Vagina (tissue), 2 donors: ENCODE measurements at places on chromosomes 2 and 18. TPM values are rescaled to one million over a fixed set of nuclear protein-coding genes. Genes with fewer than 3 reads are reported as not detected.

ALK gene
- 0.74 TPM for total RNA-seq

ACTG2 gene
- 413 TPM for total RNA-seq

MARCHF4 gene
- total RNA-seq = not detected

SLC23A3 gene
- 5.4 TPM for total RNA-seq

ANAPC1 gene
- 36.3 TPM for total RNA-seq

GPR45 gene
- total RNA-seq = not detected

GRCh38 chr2:229675569-229675968 lies 38.8 kb downstream of the DNER start:
- no peak for DNase-seq
- H3K4me3 ChIP-seq = no peak overlapping the region
- H3K27ac ChIP-seq = no peak overlapping the region
- no peaks in the 10 kb centered on the region for H3K4me1 ChIP-seq

DNA sequence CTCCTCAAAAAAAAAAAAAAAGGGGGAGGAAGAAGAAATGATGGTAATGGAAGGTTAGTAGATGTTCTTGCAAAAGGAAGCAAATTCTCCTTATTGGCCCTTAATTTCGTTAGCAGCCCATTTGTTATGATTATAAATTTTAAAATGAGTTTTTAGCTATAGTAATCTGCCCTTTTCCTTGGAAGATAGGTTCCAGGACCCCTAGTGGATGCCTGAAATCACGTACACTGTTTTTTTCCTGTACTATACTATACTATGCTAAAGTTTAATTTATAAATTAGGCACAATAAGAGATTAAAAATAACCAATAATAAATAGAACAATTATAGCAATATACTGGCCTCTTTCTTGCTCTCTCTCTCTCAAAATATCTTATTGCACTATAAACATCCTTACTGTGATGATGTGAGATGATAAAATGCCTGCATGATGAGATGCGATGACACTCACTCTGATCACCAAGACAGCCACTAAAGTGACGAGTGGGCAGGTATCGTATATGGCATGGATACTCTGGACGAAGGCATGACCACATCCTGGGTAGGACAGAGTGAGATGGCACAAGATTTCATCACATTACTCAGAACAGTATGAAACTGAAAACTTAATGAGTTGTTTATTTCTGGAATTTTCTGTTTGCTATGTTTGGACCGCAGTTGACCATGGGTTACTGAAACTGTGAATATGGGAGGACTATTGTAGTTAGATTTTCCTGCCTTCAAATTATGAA lies 87.2 kb downstream of the KCTD18 start:
- no peaks in the 10 kb centered on the region for H3K4me1 ChIP-seq
- H3K4me3 ChIP-seq = no peak overlapping the region
- no peak for DNase-seq
- H3K27ac ChIP-seq = no peak overlapping the region

DNA sequence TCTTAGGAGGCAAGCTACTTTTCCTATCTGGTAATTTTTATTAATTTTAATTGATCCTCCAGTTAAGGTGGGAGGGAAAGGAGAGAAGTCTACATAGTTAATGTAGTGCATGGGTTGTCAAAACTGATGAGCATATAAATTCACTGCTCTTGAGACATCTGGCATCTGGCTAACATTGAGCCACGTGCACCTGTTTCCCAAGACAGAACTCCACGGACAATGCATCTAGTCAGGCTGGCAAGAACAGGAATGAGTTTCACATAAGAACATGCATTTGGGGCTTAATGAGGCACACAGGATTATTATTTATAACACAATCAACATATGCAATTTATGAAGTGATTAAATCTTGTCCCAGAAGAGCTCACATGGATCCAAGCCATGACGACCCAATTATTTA lies 16.2 kb upstream of the RAB1A start:
- no peaks in the 10 kb centered on the region for H3K27me3 ChIP-seq
- H3K4me3 ChIP-seq = no peak overlapping the region
- DNase-seq = no peak

- no peak for DNase-seq
- H3K4me1 ChIP-seq = no peaks in the 10 kb centered on the region
- H3K27ac ChIP-seq = no peak overlapping the region
- H3K27me3 ChIP-seq = no peaks in the 10 kb centered on the region
- no peaks in the 10 kb centered on the region for H3K36me3 ChIP-seq
These were observed 22.7 kb upstream of the SPR start for GRCh38 chr2:72864500-72864899.

DNA sequence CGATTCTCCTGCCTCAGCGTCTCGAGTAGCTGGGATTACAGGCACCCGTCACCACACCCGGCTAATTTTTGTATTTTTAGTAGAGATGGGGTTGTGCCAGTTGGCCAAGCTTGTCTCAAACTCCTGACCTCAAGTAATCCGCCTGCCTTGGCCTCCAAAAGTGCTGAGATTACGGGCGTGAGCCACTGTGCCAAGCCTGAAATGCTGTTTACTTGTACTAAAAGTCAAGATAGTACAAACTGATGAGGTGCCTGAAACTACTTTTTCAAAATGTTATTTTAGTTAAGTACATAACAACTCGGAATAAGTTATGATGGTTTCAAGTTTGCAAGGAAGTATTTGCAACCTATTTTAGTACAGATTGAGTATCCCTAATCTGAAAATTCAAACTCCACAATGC lies 85.7 kb downstream of the CEP192 start:
- H3K36me3 ChIP-seq = peaks cover 24% of the 10 kb centered on the region
- H3K27ac ChIP-seq = no peak overlapping the region
- H3K27me3 ChIP-seq = no peaks in the 10 kb centered on the region
- no peak overlapping the region for H3K4me3 ChIP-seq

- H3K4me3 ChIP-seq = no peak overlapping the region
- DNase-seq = no peak
- no peak overlapping the region for H3K27ac ChIP-seq
These were observed 31.2 kb downstream of the ADI1 start for GRCh38 chr2:3488061-3488531.

DNA sequence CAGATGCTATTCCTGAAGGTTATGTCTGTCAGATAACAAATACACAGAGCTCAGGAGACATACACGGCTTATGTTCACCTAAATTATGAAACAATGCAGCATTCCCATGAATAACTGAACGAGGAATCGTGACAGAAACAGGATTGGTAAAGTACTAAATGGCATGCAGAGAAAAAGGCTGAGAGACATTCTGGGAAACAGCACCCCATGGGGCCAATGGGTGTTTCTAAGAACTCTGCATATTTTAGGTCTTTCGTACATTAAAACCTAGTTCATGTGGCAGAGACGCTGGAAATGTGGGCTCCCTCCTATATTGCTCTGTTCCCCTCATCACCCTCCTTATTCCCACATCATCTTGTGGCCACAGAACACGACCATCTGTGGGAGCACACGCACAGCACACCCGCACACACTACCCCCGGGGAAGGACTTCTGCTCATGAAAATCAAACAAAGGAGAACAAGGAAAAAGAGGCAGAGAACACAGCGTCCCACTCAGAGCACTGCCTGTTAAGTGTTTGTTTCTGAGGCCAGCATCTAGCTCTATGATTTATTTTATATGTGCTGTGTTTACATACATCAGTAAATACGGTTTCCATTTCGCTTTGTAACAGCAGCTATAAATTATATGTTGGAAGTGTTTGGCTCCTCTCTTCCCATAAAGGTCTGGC lies 143.6 kb downstream of the AFF3 start:
- DNase-seq = no peak
- H3K27me3 ChIP-seq = no peaks in the 10 kb centered on the region
- no peak overlapping the region for H3K4me3 ChIP-seq
- H3K4me1 ChIP-seq = no peaks in the 10 kb centered on the region
- H3K27ac ChIP-seq = no peak overlapping the region
